NCI-H2029 treated with DMSO at 0.1 percent for 48 hours (cell line): ENCODE measurements at places on chromosomes 13 and 19.

DNA sequence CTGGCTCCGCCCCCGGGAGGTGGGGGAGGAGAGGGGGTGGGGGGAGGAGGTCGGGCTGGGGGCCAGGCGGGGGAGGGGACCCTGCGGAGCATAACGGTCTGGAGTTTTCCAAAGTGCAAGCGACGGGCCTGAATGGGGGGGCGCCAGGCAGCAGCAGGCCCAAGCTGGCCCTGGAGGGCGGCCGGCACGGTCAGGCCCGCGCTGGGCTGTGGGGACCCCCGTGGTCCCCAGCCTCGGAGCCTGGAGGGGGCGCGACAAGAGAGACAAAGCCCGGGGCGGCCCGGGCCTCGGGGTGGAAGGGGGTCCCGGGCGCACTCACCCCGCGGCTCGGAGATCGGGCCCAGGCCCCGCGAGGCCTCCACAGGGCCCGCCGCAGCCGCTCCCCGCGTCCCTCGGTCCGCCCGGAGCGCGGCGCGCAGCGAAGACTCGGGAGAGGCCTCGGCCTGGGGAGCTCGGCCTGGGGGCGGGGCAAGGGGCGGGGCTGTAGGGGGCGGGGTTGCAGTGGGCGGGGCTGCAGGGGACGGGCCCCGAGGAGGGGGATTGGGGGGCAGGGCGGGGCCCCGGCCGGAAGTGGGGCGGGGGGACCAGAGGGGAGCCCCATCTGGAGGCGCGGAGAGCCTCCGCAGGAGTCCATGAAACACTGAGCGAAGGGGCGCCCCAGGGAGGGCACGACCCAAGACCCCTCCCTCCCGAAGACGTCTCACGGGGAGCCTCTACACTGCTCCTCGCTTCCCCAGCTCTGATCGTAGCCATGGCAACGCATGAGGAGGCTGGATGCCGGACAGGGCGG lies 47.6 kb downstream of the PTPRS start:
- DNase-seq: no peak

DNA sequence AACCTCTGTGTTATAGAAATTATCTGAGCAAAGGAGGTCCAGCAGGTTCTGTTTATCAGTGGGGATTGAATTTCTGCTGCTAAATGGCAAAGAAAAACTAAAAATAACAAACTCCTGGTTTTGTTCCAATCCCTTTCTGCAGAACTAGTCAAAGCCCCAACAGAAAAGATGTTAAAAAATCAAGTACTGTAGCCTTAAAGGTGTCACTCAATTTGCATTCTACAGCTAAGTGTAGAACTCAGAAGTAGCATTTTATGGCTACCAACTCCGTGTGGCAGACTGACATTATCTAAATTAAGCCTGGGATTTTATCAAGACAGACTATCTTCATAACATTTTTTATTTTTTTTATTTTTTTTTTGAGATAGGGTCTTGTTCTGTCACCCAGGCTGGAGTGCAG lies 91.5 kb upstream of the SLC15A1 start:
- DNase-seq: no peak

DNA sequence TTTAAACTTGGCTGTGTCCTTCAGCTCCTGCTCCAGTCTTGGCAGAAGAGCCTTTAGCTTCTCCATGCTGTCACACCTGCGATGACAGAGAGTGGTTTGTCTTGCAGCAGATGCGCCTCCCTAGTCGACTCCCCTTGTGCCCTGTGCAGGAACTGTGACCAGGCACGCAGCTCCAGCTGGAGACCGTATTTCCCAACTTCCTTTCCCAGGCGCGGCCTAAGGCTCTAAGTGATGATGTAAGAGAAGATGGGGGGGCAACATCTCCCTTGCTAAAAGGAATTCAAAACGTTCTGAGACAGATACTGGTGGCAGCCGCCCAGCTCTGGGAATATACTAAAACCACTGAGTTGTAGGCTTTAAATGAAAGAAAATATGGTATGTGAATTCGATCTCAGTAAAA lies 16.3 kb downstream of the DCUN1D2 start:
- no peak for DNase-seq

- no peak for DNase-seq
These were observed 413 bp downstream of the N4BP2L2 start for GRCh38 chr13:32538143-32538620.

GRCh38 chr13:71611292-71611691 lies 255.7 kb downstream of the DACH1 start:
- no peak for DNase-seq

DNA sequence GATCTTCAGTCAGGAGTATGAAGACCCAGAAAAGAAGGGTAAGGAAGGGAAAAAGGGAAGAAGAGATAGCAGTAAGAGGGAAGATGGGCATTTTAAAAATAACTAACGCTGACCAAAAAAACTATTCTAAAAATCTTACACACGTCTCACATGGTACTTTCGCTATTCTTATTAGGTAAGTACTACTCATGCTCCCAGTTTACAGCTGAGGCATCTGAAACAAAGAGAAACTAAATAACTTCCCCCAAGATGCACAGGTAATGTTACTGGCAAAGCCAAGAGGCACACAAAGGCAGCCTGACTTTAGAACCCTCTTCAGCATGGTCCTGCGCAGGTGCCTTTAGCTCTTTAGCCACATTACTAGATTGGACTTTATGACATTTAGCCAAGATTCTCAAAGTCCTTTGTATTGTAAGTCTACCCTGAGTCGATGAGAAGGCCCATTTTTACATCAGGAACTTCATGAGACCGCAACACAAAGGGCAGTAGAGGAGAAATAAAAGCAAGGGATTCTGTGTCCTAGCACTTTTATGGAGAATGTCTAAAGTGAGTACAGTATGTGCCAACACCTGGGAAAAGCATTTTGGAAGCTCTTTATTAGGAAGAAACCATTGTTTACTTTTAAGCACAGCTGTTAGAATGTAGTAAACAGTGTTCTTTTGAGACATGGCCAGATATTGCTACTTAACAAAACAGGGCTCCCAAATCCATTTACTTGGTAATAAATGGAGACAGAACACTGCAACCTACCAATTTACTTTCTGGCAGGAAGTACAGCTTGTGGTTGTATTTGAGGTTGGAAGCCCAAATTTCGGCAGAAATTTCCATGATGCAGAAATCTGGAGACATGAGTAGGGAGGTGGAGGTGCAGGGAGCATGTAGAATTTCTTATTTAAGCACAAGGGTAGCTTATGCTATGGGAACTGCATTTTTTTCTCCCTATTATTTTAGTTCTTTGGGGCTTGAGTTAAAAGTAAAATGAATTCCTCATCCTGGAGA lies 250.7 kb downstream of the KCTD12 start:
- no peak for DNase-seq

GRCh38 chr19:7229735-7230134 lies 64.5 kb downstream of the INSR start:
- DNase-seq: no peak

DNA sequence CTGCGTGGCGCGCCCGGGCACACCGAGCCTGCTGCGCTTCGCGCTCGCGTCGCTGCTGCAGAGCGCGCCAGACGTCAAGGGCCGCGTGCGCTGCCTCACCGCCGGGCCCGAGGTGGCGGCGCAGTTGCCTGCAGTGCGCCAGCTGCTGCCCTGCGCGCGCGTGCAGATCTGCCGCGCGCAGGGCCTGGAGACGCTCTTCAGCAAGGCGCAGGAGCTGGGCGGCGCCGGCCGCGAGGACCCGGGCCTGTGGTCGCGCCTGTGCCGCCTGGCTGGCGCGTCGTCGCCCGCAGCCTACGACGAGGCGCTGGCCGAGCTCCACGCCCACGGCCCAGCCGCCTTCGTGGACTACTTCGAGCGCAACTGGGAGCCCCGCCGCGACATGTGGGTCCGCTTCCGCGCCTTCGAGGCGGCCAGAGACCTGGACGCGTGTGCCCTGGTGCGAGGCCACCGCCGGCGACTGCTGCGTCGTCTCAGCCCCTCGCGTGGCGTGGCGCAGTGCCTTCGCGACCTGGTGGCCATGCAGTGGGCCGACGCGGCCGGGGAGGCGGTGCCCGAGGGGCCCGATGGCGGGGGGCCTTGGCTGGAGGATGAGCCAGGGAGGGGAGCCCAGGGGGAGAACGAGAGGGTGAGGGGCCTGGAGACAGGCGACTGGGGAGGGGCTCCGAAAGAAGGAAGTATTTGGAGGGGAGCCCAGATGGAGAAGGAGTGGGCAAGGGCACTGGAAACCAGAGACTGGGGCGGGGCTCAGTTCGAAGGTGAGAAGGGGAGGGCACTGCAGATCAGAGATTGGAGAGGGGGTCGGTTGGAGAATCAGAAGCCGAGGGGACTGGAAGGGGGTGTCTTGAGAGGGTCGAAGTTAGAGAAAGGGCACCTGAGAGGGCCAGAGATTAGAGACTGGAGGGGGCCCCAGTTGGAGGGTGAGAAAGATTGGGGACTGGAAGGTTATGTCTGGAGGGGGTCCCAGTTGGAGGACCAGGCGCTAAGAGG lies 24.7 kb downstream of the ZSWIM9 start:
- DNase-seq: no peak

- no peak for DNase-seq
These were observed 629 bp downstream of the PEPD start for GRCh38 chr19:33520844-33521479.

GRCh38 chr13:41177616-41178015 lies 16.8 kb downstream of the KBTBD7 start:
- DNase-seq: no peak

- no peak for DNase-seq
These were observed 65.2 kb upstream of the ZNF599 start for GRCh38 chr19:34838248-34838647.

DNA sequence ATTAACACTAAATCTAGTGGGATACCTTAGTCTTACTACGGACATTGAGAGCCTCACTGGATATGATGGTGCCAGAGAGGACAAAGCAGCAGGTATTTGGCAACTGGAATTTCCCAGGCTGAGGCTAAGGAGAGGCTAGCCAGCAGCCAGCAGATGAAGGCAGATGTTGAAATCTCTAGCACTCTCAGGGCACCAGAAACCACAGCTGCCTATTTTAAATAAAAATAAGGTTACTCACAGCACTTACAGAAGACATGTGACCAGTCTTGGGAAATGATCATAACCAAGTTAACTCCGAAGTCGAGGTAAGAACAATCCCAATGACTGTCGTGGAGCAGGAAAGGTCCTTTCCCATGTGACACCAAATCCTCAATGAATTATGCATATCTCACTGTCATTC lies 1726.0 kb downstream of the EFNB2 start:
- DNase-seq: no peak

GRCh38 chr13:97307882-97308624 lies 85.9 kb downstream of the MBNL2 start:
- DNase-seq: no peak

DNA sequence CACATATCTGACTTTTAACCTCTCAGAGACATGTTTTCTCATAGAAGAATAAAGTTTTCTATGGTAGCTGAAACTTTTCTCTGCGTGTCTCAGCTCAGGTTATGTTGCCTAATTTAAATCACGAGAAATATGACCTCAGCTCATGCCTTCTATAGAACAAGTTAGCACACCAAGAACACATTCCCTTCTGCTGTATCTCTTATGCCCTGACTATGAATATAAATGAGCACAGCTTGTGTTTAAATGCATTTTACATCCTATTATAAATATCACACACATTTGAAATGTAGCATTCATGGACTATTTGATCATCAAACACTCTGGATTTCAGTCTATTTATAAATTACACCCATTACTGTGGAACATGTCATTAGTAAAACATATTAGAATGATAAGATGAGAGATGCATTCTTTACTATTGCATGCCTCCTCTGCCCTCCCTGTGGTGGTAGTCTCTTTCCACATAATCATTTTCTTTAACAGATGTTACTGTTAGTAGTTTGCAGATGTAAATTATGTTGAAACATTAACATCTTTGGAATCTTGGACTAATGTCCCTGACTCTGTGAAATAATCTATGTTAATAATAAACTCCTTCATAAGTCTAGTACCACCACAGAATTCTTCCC lies 2044.9 kb upstream of the PCDH20 start:
- no peak for DNase-seq

DNA sequence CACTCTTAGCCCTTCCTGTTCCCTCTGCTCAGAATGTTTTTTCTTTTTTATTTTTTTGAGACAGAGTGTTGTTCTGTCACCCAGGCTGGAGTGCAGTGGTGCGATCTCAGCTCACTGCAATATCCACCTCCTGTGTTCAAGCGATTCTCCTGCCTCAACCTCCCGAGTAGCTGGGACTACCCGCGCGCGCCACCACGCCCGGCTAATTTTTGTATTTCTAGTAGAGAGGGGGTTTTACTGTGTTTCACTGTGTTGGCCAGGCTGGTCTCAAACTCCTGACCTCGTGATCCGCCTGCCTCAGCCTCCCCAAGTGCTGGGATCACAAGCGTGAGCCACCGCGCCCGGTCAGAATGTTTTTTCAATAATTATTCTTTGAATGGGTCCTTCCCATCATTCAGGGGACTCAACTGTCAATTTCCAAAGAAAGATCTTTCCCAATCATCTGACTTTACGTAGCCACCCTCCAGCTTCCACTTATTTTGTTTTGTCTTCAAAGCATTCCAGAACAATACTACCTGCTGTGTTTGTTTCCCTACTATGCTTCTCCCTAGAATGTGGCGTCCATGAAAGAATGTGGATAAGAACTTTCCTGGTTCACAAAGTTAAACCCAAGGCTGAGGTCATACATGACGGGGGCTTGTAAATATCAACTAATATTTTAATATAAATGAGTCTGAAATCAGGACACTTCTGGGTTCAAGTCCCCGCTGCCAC lies 1.2 kb downstream of the NDUFA7 start:
- DNase-seq: no peak

DNA sequence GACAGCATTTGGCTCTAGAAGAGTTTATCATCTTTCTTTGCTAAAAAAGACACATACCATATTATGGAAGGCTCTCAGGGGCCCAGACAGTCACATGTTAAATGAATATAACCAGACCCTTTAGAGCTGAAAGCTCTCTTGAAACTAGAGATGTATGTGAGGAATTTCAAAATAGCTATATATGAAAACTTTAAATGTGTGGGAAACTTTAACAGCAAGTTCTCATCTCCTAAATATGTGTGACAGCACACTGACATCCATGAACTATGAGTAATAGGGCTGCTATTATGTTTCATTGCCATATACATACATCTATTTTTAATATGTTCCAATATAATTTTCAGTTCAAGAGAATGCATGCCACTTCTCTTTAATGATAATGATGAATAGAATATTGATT lies 509.5 kb downstream of the GPC6 start:
- DNase-seq: no peak
